ENCODE measurements at places on chromosomes 5 and 9.

DNA sequence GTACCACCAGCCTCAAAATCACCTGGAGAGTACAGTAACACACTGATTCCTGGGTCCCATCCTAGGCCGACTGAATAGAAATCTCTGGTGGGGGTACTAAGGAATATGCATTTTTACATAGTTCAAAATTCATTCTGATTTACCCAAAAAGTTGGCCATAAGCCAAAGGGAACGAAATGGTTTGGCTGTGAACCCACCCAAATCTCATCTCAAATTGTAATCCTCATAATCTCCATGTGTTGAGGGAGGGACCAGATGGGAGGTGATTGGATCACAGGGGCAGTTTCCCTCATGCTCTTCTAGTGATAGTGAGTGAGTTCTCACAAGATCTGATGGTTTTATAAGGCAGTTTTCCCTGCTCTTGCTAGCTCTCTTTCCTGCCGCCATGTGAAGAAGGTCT is 31.1 kb downstream of the MEGF9 start:
- DNase-seq: no peak

GRCh38 chr9:76618762-76619161 is 145.5 kb upstream of the PCA3 start:
- DNase-seq: no peak

DNA sequence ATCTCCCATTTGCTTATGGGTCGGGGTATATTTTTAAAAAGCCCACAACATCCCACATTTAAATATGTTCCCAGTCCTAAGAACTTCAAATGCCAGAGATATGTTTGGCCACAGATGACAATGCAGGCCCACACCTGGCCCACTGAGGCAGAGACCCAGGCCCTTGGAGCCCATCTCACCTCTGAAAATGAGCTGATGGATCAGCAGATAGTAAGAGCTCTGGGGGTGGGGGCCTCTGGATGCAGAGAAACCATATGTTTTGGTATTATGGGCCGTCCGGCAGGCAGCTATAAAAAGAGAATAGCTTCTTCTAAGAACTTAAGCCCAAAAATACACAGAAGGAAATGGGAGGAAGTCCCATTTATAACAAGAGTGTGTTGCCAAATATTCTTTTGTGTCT is 256.0 kb downstream of the GRIA1 start:
- no peak for DNase-seq

DNA sequence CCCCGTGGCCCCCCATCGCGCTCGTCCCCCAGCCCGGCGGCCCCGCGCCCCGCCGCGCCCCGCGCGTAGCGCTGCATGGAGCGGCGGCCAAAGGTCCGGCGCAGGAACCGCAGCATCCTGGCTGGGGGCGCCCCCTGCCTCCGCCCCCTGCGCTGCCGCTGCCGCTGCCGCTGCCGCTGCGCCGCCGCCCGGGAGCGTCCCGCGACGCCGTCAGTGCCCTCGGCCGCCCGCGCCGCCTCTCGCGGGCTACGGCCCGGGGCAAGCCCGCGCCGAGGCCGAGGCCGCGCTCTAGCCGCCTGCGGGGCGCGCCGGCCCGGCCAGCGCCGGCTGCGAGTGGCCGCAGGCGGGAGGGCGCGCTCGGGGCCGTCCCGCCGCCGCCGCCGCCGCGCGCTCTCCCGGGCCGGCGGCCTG is 523 bp downstream of the EPB41L4B start:
- peak; percentile 38 for DNase-seq

- no peak for DNase-seq
Observed at GRCh38 chr9:116873937-116874914, 187.1 kb downstream of the TRIM32 start.

- DNase-seq: no peak
Observed at GRCh38 chr9:18045326-18045725, 428.6 kb upstream of the ADAMTSL1 start.

GRCh38 chr5:163682234-163682633 is 176.8 kb downstream of the MAT2B start:
- DNase-seq: no peak

DNA sequence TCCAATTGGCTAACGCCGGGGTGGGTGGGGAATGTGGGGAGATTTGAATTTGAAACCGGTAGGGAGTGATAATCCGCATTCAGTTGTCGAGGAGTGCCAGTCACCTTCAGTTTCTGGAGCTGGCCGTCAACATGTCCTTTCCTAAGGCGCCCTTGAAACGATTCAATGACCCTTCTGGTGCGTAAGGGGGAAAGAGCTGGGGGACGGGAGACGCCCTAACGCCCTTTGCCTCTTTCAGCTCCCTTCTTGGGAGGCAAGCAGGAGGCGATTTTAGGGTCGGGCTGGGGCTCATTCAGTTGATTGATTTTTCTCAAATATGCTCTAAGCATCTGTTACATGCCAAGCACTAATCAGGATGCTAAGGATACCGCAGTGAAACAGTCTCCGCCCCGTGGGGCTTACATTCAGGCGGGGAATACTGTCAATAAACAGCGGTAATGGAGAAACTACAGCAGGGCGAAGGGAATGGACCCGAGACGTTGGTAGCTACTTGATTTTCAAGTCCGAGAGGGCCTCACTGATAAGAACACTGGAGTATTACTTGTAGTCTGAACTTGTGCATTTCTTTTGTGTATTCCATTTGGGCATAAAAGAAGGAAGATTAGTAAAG is at the start of gene HMMR:
HMMR (plus strand) TSS at position 71 of the 610 bp plus-strand sequence; CDS start at position 132, 61 bp downstream.
- DNase-seq: no peak

- DNase-seq: peak; percentile 64
Observed at GRCh38 chr9:129888293-129889121, 53.2 kb downstream of the USP20 start.

DNA sequence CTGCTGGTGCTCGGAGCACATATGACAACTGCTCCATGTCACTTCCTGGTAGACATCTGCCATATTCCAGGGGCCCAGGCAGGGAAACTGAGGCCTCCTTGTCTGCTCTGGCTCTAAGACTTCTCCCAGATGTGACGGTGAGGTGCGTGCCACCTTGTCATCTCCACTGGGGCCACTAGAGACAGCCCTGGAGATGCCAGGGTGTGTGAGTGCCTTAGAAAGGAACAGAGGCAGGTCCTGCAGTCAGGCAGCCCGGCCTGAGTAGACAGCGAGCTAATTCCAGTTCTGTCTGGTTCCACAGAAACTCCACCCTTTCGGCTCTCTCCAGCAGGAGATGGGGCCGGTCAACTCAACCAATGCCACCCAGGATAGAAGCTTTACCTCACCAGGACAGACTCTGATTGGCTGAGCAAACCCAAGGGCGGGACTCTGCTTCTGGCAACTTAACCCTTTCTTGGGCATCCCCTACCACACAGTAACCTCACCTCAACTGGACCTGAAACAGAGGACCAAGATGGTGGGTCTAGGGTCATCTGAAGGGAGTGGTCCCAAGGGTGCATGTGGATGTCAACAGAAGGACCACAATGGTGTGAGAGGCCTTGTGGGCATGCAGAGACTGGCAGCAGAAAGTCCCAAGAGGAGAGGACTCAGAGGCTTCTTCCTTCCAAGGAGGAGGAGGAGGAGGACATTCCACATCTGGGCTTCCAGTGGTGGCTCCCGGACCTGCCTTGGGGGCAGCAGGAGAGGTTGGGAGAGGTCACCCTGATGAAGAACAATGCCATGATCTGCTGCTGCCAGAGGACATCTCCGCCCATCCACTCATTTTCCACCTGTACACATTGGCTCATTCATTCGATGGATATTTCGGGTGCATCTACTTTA is 77.7 kb downstream of the RGS3 start:
- no peak for DNase-seq

- DNase-seq: no peak
Observed at GRCh38 chr5:123535648-123536047, 23.7 kb downstream of the CSNK1G3 start.

GRCh38 chr9:34997379-34997781 is 7.8 kb downstream of the DNAJB5 start:
- no peak for DNase-seq

DNA sequence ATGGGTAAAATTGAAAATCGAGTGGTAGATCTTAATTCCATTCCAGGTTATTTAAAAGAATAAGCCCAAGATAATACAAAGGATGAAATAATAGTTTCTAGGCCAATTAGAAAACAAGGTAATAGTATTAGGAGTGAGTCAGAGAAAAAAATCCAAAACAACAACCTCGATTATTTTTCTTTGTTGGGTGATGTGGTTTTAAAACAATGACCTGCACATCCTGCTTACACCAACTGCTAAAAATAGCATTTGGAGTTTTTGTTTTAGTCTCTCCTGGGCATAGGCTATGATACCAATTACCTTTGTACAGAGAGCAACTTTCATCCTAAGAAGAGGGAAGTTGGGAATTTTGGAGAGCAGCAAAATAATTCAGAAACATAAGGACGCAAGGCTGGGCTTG is 101.7 kb upstream of the MYO10 start:
- DNase-seq: no peak

- DNase-seq: peak; percentile 94
Observed at GRCh38 chr5:58460732-58461286, 923 bp upstream of the PLK2 start.

GRCh38 chr9:110101531-110102161 is 106.3 kb downstream of the C9orf152 start:
- DNase-seq: peak; percentile 34

- DNase-seq: no peak
Observed at GRCh38 chr5:73137563-73138530, 17.5 kb downstream of the TMEM171 start.

GRCh38 chr9:124062172-124062571 is 50.6 kb downstream of the LHX2 start:
- no peak for DNase-seq
